HEK293T (cell line): ENCODE measurements at places on chromosomes 16 and 17.

DNA sequence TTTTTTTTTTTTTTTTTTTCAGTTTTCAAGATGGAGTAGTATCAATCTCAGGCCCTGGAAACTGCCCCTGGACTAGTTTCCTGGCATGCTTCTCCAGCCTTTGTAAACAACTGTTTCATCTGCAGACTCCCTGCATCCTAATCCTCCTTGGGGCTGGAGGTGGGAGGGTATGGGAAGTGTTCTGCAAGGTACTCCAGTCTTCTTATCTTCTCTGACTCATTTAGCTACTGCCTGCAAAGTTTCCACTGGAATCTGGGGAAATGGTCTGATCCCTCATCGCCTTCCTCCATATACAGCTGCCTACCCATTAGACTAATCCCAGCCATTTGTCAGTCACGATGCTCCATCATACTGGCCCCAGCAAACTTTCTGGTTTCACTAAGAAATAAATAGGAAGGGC lies 21.5 kb downstream of the COPZ2 start:
- no peak for DNase-seq

- DNase-seq, result no peak
Observed at GRCh38 chr17:81499601-81499970, 13.0 kb downstream of the ACTG1 start.

DNA sequence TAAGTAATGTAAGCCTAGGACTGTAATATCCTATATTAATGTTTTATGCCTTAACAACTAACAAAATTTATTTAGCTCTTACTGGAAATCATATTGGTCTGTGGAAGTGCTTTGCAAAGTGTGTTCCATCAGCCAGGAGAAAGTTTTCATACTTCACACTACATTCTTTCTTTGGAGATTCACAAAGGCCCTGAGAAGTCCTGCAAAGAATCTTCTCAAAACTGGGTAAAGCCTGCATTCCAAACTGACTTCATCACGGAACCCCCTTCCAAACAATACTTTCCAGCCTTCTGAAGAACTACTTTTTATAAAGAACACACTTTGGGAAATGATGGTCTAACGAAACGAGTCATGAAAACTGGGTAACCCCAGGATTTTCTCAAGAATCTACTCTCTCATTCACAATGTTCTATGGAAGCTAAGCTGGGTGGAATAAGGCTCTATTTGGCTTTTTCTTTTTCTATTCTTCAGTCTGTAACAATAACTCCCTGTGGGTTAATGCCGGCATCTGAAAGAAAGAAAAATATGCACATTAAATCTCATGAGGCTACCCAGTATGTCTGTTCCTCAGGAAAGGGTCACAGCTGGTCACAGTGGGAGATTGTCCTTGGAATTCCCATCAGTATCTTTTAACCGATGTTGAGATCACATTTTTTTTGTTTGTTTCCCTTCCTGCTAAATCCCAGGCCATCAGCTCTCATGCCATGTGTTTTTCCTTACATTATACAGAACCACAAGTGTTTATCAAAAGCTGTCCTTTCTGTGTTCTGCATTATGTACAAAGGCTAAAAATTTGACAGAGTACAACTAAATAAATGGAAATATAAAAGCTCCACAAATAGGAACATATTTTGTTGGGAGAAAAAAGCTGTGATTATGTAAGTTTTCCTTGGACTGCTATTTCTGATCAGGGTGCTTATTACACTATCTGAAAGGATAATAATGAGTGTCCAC lies 12.8 kb upstream of the AKAP1 start:
- DNase-seq, result no peak

- DNase-seq, result no peak
Observed at GRCh38 chr16:87306516-87306915, 10.7 kb downstream of the C16orf95 start.

GRCh38 chr17:75763613-75764416 lies 1.2 kb downstream of the GALK1 start:
- no peak for DNase-seq

GRCh38 chr17:76810956-76811355 lies 57.2 kb upstream of the MGAT5B start:
- DNase-seq, result no peak
